ENCODE measurements at places on chromosomes 3 and 15.

DNA sequence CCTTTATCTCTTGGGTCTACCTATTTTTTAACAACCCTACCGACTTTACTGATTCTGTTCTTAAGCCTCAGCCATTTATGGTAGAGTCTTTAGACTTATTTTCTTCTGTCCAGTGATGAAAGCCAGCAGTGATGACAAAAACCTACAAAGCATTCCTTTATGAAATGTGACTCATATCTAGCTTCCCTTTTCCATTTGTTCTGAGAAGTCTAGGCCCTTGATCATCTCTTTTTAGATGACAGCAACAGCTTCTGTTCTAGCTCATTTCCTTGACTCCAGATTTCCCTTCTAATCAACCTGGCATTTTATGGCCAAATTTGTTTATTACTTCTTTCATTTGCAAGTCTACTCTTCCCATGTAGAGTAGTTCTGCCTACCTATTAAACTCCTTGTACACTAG is 36.1 kb downstream of the CFAP44 start:
- no peak for DNase-seq

GRCh38 chr3:9108876-9109567 is 140.4 kb downstream of the SRGAP3 start:
- DNase-seq, result no peak

DNA sequence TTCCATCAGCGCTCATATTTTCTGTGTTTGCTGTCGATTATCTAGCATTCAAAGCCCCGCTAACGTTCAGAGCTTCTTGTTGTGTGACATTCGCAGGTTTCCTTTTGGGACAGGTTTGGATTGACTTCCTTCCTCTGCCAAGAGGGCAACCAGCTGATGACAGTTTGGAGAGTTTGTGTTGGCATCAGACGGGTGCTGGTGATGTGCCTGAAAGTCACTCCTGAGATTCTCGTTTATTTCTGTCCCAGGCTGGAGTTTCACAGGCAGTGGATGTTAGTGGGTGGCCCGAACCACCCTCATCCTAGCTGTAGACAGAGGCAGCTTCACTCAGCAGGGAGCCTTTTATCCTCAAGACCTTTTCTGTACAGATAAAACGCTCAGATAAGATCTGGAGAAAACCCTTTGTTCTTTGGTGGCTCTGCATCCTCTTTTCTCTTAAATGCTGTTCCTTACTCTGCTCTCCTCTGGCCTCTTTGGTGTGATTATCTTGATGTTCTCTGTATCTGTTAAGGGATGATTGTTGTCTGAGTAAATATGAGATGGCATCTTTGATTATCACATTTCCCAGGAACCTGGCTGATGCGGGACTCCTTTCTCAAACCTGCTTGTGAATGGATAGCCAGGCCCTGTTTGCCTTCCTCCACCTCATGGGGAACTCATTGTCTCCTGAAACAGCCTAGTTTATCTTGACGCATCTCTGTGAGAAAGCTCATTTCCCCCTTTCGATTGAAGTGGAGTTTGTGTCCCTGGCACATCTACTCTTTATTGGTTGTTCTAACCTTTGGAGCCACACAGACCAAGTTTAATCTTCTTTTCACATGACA is 35.9 kb downstream of the CGNL1 start:
- no peak for DNase-seq

DNA sequence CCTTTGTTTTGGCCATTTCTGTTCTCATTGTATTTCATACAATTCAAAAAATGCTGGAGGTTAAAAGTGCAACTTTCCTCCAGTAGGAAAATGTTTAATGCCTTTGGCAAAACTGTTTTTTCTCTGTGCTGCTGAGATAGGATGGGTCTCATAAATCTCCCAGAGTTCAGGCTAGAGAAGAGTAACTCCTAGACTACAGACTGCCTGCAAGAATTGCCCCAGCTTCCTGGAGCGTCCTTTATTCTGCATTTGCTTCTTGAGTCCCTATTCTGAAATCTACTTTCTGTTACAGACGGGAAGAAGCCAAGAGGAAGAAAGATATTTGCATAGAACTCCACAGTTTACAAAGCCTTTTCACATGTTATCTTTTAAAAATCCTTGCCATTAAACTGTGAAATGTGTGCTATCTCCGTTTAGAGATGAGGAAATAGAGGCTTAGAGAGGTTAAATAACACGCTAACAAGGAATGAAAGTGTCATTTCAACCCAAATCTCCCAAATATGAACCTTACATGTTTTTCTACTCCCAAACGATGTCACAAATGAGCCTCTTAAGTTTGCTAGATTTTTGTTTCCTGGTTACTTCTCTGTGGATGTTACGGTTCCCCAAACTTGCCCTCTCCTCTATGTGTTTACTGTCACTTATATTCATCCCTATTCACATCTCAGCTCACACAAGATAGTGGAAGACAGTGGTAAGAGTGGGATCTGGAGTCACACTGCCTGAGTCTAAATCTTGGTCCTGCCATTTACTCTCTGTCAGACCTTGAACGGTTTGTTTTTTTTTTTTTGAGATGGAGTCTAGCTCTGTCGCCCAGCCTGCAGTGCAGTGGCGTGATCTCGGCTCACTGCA is 17.4 kb downstream of the NANOGP8 start:
- no peak for DNase-seq

DNA sequence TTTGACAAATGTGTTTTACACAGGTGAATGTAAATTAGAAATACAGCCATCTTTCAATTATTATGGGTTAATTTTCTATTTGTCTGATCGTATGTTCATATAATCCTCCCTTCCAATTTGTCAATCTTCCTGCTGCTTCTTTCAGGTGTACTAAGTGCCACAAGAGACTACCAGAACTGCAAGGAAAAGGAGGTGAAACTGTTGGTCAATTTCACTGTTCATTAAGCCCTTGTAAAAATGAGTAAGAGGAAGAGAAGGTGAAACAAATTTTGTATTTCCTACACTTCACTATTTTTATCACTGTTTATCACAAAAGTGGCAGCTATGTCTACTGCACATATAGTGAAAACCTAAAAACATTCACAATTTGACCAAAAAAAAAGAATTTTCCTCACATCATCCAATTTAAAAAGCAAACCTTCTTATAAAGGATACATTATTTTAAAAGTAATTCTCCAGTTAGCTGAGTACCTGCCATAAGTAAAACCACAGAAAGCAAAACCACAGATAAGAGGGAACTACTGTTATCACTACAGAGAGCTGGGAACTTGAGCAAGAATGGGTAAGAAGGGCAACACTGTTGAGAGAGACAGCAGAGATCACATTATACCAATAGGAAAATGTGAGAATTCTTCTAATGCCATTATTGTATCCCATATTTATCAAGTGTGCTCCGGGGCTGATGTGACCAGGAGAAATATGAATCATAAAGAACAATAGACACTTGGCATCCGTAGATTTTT is 163.0 kb downstream of the TBC1D5 start:
- DNase-seq, result peak; percentile 18

- DNase-seq, result no peak
These were observed 348.6 kb upstream of the GRM7 start for GRCh38 chr3:6512172-6512800.

DNA sequence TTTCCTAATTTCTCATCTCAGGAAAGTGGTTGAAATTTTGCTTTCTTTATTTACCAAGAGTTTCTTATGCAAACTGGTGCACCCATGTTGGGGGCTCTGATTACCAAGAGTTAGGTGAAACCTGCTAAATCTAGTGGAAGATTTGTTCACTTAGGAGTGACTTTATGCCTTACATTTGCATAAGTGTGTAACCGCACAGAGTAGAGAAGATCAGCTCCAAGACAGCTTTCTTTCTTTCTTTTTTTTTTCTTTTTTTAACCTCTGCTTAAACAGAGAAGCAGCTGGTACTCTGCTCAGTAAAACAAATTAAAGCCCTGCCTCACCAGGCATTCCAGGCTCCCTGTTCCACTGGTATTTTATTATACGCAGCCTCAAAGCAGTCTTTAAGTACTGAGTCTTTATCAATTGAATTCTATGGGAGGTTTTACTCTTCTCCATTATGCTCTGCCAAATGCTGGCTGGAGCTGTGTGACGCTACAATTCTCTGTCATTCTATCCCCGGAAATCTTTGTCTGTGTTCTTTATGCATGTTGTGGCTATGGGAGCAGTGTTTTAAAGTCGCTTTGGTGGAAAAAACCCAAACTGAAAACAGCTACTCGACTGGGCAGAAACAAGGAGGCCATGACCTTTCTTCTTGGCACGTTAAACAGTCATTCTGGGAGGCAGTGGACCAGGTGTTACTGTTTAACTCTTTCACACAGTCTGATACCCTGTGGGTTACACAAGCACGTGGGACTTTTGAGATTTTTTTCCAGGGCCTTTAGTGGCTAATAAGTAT is 55.2 kb upstream of the GBE1 start:
- DNase-seq, result peak; percentile 25

GRCh38 chr15:34154725-34155204 is 52.9 kb downstream of the PGBD4 start:
- no peak for DNase-seq

GRCh38 chr15:85761635-85762034 is 33.1 kb downstream of the KLHL25 start:
- no peak for DNase-seq

GRCh38 chr3:148026009-148026588 is 616.9 kb downstream of the ZIC1 start:
- no peak for DNase-seq

- DNase-seq, result no peak
These were observed 108.8 kb downstream of the THSD4 start for GRCh38 chr15:71224024-71224423.

DNA sequence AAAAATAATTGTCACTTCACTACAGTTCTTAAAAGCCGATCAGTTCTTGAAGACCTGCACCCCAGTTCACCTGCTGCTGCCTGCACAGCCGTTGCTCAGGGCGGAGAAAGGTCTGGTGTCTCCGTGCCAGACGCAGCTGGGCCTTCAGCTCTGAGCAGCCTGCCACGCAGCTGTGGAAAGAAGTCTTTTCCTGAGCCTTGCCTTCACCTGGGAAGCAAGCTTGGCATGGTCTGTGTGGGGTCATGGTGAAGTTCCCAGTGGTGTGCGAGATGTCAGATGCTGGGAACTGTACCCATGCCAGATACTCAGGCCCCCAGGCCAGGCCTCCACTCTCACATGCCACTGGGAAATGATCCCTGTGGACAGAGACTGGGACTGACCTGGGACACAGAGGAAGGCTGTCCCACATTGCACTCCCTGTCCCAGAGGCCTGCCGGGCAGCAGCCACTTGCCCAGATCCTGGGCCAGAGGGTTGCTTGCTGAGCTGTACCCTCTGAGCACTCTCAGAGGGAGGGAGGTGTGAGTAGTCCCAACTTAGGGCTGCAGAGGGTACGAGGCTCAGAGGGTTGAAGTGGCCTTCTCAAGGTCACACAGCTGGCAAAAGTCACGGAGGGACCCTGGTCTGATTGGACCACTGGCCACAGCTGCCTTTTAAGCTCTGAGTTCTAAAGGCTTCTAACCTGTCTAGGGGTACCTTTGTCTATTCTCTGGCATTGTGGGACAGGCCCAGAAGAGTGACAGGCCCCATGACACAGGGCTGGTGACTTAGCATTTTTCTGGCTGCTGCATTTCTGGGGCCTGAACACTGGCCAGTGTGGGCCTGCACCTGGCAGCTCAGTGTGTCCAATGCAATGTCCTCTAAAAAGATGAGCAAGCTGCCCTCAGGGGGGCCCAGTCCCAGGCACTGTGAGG is 55.4 kb downstream of the KLF13 start:
- DNase-seq, result no peak

- DNase-seq, result no peak
These were observed 3.0 kb upstream of the TNFAIP8L3 start for GRCh38 chr15:51097553-51098330.

- DNase-seq, result no peak
These were observed 57.6 kb downstream of the BHLHE40 start for GRCh38 chr3:5036858-5037257.

- no peak for DNase-seq
These were observed 1.1 kb downstream of the LSAMP start for GRCh38 chr3:116444115-116444747.

DNA sequence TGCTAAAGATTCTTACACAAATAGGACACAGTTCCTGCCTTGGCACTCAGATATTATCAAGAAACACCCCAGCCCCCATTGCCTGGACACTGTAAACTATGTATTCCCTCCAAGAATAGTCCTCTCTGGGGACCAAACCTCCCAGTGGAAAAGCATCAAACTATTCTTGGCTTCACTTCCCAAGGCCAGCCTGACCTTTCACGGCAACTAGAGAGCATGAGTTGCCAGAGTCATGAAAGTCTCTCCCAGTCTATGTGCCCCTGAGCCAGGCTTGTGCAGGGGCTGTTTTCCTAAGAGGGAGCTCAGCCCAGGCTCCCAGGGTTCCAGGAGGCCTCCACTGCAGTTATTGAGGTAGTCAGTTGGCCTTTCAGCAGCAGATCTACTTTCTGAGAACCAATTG is 251.9 kb upstream of the TGFBR2 start:
- DNase-seq, result no peak

- DNase-seq, result no peak
These were observed 6.0 kb downstream of the B3GNT5 start for GRCh38 chr3:183259087-183259486.

DNA sequence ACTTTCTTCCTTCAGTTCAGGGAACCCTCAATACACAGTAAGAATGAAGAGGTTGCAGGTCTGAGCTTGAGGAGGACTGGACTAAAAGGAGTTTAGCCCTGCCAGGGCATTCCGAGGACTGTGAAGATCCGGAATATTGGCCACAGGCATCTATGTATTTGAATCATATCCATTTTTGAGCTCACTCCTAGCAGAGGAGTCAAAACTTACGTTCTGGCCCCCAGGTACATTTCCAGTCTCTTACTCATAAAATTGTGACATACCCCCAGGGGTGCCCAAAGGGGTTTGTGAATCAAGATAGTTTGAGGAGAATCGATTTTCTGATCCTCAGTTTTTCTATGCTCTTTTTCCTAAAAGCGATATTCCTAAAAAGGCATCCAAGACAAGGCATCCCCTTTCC is 27.6 kb upstream of the SRP14 start:
- DNase-seq, result no peak

- no peak for DNase-seq
These were observed 85.7 kb downstream of the SPATA16 start for GRCh38 chr3:173055228-173055933.

- no peak for DNase-seq
These were observed 662 bp upstream of the GLCE start for GRCh38 chr15:69159805-69160140.

GRCh38 chr15:61070111-61070901 is 158.8 kb downstream of the RORA start:
- DNase-seq, result no peak

GRCh38 chr3:100209948-100210771 is 50.6 kb upstream of the TBC1D23 start:
- peak; percentile 18 for DNase-seq

GRCh38 chr3:138726946-138727730 is 107.6 kb downstream of the PIK3CB start:
- no peak for DNase-seq

DNA sequence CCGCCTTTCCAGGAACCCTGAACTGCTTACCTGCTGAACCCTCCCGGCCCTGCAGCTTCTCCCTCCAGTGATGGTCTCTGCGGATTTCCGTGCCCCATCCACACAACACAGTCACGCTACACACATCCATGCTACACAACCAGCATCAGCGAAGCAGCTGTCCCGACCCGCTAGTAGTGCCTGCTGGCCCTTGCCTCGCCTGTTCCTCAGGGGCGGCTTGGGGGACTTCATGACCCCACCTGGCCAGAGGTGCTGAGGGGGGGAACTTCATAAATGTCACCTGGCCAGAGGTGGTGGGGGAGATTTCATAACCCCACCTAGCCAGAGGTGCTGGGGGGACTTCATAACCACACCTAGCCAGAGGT is 530 bp upstream of the TUBGCP5 start:
- DNase-seq, result no peak

- DNase-seq, result no peak
These were observed 134.7 kb downstream of the ADAMTS17 start for GRCh38 chr15:100207053-100207452.

- DNase-seq, result no peak
These were observed 72.3 kb upstream of the GAP43 start for GRCh38 chr3:115551016-115551415.

GRCh38 chr3:37770938-37771918 is 90.5 kb upstream of the CTDSPL start:
- DNase-seq, result no peak

Measured in GM18507 (cell line).